ENCODE measurements at places on chromosomes 1 and 21.
A peak's percentile ranks its signal among the peaks of the same experiment; 100 is the strongest.

DNA sequence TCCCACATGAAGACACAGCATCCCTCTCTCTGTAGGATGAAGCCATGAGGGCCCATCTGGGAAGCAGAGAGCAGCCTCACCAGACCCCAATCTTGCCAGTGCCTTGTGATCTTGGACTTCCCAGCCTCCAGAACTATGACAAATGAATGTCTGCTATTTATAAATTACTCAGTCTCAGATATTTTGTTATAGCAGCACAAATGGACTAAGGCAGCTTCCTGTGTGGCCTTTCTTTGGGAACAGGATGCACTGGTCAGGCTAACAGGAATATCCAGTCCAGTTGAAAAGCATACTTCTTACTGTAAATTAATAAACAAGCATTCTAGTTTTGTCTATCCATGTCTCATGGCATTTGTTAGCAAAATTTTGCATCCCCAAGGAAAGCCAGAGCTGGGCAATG is 134.1 kb upstream of the ETV3 start:
- no peak for DNase-seq

GRCh38 chr1:97901017-97901658 is 19.7 kb downstream of the DPYD start:
- DNase-seq: no peak

DNA sequence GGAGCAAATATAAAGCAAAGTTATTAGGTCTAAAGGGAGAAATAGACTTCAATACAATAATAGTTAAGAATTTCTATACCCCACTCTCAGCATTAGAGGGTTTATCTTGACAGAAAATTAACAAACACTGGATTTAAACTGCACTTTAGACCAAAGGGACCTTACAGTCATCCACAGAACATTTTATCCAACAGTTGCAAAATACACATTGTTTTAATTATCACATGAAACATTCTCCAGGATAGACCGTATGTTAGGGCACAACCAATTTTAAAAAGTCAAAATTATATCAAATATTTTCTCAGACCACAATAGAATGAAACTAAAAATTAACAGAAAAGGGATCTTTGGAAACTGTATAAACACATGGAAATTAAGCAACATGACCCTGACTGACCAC is 384.5 kb upstream of the C1orf87 start:
- no peak for DNase-seq

DNA sequence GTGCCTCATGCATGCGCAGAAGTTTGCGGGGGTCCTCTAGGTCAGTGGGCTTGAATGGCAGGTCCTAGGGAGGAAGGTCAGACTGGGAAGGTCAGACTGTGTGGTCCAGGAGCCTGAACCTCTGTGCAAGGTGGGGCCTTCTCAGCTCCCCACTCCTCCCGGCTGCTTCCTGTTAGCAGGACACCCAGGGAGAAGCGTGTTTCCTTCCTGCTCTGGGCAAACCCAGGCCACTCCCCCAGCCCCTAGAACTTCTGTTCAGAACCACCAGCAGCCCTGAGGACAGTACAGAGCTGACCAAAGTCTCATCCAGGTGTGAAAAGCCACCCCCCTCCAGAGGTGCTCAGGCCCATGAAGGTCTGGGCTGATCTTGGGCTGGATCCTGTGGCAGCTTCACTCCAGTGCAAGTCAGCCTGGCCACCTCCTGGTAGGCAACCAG is 29.9 kb downstream of the NAV1 start:
- DNase-seq: no peak

DNA sequence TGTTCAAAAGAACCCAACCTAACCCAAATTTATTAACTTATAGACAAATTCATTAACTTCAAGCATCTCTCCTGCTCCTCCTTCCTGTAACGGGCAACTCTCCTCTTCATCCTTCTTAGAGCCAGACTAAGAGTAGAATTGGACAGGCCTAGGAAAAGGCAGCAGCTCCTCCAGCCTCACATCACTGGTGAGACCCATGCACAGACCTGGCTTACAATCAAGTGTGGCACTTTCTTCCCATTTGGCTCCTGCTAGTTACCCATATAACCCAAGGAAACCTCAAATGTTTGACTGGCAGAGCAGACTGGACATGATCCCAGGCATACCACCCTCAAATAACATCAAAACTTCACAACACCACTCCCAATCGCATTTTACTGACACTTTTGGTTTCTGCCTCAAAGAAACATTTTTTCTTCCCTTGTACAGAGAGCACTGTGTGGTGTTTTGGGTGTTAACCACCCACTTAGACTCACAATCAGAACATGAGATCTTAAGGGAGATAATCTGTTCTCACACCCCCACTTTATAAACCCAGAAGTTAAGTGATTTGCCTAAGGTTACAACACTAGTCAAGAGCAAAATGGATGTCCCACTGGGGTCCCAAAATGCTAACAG is 101.4 kb downstream of the SIPA1L2 start:
- no peak for DNase-seq

DNA sequence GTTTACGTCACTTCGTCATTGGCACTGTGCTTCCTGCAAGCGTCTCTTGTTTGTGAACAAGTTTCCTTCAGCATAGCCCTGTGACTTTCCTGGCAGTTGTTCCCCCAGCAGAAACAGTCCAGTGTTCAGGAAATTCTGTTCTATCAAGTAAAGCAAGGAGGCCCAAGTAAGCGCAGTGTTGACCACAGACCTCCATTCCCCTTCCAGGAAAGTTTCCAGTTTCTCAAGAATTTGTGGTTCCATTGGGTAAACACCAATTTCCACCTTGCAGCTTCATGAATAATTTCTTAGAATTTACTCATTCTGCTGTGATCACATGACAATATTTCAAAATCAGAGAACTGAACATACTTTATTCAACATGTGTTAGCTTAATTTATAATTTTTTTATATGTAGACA is 88.5 kb upstream of the ETV3 start:
- no peak for DNase-seq

GRCh38 chr1:62281922-62282555 is 37.2 kb downstream of the KANK4 start:
- DNase-seq: no peak

- DNase-seq: no peak
These were observed 416.6 kb downstream of the RWDD3 start for GRCh38 chr1:95650631-95651030.

DNA sequence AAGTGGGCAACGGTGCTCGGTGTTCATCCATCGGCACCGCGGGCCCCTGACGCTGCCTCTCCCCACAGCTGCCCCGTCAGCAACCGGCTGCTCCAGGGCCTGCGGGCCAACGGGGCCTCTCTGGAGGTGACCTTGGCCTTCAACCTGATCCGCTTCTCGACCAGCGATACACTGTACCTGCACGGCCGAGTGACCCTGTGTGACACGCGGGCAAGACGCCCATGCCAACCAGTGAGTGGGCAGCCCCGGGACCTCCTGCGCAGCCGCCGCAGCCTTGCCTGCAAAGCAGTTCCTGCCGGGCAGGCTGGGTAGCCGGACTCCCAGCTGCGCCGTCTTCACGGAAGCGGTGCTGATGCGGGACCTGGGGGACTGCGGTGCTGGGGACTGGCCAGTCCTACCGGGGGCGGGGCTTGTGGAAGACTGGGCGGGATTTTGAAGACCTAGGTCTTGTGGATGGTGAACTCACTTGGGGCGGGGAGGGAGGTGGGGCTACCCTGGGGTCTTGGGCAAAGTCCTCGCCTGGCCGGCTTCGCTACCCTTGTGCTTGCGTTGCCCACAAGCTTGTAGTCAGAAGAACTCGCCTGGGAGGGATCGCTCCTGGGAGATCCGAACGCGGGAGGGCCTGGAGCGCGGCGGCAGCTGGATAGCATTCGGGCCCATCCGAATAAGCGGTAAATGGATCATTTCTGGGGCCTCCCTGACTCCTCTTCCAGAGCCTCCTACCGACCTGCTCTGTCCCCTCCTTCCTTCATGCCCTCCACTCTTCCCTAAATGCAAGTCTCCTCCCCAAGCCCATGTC is 8.8 kb upstream of the CEP85 start:
- DNase-seq: peak; percentile 31

DNA sequence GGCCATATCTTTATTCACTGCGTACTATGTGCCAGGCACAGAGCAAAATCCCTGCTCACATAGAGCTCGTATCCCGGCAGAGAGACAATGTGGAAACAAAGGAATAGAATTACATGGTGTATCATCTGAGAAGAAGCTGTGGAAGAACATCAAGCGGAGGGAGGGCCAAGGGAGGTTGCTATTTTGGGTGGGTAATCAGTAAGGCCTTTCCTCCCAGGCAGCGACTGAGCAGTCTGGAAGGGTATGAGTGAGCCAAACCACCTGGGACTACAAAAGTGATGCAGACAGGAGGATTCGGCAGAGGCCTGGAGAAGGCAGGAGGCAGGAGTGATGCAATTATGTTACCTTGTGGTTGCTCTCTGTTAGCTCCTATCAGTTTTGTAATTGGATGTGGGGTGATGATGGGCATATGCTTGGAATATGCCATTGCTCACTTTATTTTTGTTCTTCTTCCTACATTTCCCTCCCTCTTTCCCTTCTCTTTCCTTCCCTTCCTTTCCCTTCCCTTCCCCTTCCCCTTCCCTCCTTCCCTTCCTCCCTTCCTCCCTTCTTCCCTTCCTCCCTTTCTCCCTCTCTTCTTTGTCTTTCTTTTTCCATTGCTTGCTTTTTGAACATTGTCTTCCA is 172.9 kb downstream of the DISC1 start:
- DNase-seq: no peak

- DNase-seq: no peak
These were observed 28.4 kb downstream of the EGLN1 start for GRCh38 chr1:231393668-231394067.

- DNase-seq: no peak
These were observed 2.2 kb downstream of the TTC3 start for GRCh38 chr21:37075214-37075770.

GRCh38 chr1:39571178-39571483 is 5.5 kb downstream of the PABPC4 start:
- DNase-seq: no peak

- DNase-seq: no peak
These were observed 12.7 kb downstream of the CFAP298 start for GRCh38 chr21:32599526-32599925.

DNA sequence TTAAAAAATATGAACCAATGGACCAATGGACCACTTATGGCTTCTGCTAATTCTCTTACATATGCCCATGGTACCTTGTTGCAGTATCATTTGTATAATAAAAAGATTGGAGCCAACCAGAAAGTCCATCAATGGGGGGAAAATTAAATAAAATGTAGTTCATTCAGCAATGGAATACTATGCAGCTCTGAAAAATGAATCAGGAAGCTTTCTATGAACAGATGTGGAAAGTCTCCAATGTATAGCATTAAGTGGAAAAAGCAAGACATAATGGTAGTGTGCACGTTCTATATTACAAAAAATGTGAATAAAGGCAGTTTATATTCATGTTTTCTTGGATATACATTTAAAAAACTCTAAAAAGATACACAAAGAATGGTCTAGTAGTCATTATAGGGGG is 101.3 kb downstream of the KCNJ15 start:
- DNase-seq: no peak

- DNase-seq: no peak
These were observed 29.7 kb downstream of the SLC26A9 start for GRCh38 chr1:205913451-205914154.

GRCh38 chr1:186304982-186305949 is 69.8 kb downstream of the TPR start:
- no peak for DNase-seq

- DNase-seq: no peak
These were observed 88.3 kb upstream of the HP1BP3 start for GRCh38 chr1:20875198-20875973.

- DNase-seq: no peak
These were observed 61.5 kb upstream of the JAK1 start for GRCh38 chr1:65027666-65028358.

DNA sequence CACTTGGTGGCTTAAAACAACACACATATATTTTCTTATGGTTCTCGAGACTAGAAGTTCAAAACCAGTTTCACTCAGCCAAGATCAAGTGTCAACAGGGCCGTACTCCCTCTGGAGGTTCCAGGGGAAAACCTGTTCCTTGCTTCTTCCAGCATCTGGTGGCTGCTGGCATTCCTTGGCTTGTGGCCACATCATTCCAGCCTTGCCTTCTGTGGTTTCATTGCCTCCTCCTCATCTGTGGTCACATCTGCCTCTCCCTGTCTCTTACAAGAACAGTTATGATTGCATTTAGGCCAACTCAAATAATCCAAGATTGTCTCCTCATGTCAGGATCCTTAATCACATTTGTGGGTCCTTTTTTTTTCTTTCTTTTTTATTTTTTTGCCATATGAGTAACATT is 240.7 kb upstream of the HOOK1 start:
- DNase-seq: no peak

GRCh38 chr1:165577707-165578106 is 33.9 kb downstream of the LRRC52 start:
- no peak for DNase-seq

DNA sequence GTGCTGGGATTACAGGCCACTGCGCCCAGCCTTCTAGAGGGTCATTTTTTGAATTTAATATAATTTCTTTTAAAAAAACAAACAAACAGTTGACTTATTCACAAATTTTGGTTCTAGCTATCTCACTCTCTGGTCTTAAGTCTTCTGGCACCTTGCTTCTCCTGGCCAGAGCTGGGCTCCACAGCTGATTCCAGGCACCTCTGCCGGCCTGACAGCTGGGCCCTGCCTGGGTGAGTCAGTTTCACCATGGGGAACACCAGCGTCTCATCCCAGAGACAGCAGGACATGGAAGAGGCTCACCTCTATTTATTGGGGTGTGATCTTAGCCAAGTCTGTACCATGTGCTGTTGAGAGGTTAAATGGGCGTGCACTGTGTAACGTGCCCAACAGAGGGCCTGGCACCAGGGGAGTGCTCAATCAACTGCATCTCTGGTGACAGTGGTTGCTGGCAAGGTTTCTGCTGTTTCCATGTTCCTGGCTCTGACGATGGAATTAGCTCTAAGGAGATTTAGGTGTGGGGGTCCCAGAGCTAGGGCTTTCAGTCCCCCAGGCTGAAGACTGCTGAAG is 956 bp downstream of the CPLANE2 start:
- DNase-seq: peak; percentile 35

DNA sequence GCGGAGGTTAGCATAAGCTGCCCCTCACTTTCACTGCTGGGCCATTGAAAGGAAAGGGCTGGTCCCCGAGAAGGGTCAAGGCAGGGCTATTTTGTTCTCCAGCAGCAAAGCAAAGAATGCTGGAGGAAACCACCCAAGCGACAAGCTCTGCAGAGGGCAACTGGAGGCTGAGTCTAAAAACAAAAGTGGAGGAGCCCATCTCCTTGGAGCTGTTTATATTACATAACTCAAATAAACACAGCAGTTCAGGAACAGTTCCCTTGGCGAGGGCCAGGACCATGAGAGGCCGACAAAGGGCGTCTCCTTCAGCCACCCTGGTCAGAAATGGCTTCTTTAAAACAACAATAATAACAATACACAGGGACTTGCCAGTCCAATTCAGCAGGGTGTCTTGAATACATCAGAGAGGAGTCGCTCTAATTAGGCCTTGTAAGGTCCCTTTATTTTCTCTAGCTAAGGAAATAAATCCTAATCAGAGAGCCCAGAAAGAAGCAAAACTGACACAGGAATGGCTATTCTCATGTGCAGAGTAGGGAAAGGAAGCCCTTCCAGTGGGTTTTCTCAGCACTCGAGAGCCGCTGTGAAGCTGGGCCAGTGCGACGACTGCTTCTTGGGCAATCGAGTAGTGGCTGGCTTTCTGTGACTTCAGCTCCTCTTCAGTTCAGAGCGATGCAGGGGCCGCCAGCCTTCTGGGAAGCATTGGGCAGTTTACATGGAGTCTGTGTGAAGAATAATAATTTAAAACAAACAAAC is 57.0 kb upstream of the TARBP1 start:
- DNase-seq: no peak
